ENCODE measurements at places on chromosomes 13 and 19. TPM values are rescaled to one million over a fixed set of nuclear protein-coding genes. Genes with fewer than 3 reads are reported as not detected.

DNA sequence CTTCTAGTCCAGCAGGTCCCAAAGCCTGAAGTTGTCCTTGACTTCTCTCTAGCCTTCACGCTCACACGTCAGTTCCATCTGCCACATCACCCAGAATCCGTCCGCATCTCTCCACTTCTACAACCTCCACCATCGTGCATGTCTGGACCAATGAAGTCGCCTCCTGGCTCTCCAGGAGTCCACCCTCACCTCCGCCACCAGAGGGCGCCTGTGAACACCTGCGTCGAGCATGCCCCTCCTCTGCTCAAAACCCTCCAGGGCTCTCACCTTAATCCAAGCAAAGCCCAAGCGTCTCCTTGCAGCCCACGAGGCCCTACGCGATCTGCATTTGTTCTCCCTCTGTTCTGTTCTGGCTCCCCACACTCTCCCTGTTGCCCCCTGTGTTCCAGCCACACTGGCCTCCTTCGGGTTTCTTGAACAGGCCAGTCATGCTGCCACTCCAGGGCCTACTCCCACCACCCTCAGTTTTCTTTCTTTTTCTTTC, 3.7 kb downstream of the USHBP1 start:
- DNase-seq: peak; percentile 97

GRCh38 chr19:33778089-33778791, 18.4 kb upstream of the KCTD15 start:
- peak; percentile 99 for DNase-seq

GRCh38 chr19:55432241-55432959, 10.7 kb downstream of the SHISA7 start:
- no peak for DNase-seq

DNA sequence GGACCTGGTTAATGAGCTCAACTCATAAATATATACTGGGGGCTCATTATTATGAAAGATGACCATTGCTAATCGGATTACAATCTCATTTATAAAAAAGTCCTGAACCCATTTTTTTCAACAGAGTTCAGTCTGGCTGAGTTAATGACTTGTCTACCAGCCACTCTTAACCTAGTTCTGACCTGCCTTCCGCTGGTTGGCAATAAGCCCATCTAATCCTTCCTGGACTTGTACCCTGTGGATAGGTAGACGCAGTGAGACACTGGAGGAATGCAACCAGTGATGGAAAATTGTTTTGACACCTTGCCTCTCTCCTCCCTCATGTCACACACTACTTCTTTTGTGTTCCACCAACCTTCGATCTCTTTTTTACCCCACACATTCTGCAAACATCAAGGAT, 279.9 kb downstream of the FOXO1 start:
- no peak for DNase-seq

DNA sequence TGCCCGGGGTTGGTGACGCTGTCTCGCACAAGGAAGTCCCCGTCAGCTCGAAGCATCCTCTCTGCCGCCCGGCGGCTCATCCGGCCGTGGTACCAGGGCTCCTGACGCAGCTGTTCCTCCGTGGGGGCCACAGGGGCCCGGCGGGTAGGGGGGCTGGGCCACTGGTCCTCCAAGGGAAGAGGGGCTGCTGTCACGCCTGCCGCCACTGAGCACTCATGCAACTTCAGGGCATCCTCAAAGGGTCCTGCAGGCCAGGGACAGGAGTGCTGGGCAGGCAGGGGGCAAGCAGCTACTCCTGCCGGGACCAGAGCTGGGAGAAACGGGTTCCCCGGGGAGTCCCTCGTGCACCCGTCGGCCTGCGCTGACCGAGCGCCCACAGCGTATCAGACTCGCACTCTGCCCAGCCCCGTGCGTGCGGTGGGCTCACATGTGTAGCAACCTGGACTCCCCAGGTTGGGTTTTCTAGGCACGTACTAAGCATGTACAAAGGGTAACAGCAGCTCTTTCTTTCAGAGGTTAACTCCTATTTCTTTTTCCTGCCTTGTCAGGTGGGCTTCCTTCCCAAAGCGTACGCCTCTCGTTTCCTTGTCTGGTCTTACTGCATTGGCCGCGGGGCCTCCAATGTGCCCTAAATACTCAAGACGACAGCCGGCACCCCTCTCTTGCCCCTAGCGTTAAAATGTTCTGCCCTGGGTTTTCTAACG, 13.4 kb upstream of the C2CD4C start:
- no peak for DNase-seq

- no peak for DNase-seq
These were observed 13.8 kb downstream of the METTL21C start for GRCh38 chr13:102680842-102681740.

GRCh38 chr19:33090179-33090578, 9.2 kb downstream of the GPATCH1 start:
- DNase-seq: no peak

- no peak for DNase-seq
These were observed 15.7 kb downstream of the ZNF808 start for GRCh38 chr19:52542984-52543664.

The LILRA6 gene
- not detected for total RNA-seq

The DNASE2 gene
- 15.3 TPM for total RNA-seq

The ZNF221 gene
- 2.2 TPM for total RNA-seq

The ZNF416 gene
- 5.2 TPM for total RNA-seq

The DOCK6 gene
- total RNA-seq: 26.9 TPM

The ARHGAP45 gene
- total RNA-seq: 48.7 TPM

Data from H7 (cell line).